ENCODE measurements at places on chromosomes 3 and 15.

DNA sequence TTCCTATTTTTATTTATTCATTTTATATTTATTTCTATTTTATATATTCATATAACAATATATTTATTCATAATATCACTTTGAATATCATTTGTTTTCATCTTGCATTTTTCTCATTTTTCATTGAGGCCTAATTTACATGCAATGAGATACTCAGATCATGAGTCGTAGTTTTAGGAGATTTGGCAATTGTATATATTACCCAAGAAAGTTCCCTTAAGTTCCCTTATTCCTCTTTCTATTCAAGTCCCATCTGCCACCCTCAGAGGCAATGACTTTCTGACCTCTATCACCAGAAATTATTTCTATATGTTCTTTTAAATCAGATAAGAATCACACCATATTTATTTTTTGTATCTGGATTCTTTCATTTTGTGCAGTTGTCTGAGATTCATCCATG, 329.1 kb upstream of the TPRG1 start:
- no peak for DNase-seq

DNA sequence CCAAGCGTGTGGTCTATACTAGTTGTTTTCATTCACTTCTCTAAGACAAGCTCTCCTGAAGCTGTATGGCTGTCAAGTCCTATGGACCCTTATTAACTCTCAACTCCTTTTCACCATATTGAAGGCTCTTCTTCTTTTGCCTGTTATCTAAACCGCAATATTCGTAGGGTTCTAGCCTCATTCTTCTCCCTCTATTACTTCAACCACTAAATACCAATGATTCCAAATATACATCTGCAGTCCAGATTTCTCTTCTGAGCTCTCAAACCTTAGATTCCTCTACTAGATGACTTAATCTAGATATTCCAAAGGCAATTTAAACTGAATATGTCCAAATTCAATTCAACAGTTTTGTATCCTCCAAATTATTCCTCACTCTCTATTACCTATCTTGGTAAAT, 24.6 kb downstream of the AQR start:
- no peak for DNase-seq

GRCh38 chr3:183878071-183878470, 6.6 kb downstream of the PARL start:
- no peak for DNase-seq

GRCh38 chr3:37974121-37975083, 16.2 kb upstream of the VILL start:
- no peak for DNase-seq

- no peak for DNase-seq
Observed at GRCh38 chr3:96331341-96331740, 483.1 kb upstream of the EPHA6 start.

DNA sequence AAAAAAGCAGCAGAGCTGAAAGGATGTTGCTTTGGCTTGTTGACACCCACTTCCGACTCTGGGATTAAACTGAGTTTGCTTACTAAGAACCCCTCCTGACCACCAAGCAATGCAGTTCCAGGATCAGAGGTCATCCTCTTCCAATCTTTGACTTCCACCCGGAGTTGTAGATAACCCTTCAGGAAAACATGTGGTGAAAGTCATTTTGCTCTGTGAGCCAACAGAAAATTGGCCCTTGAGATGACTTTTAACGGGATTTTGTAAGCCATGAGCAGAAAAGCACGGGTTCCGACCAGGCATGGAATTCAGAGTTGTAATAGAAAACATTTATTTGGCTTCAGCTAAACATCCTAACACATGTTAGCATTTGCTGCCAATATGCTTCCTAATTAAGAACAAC, 171.6 kb upstream of the NR2F2 start:
- DNase-seq, result no peak

GRCh38 chr3:146187334-146187950, 26.5 kb upstream of the PLOD2 start:
- no peak for DNase-seq

DNA sequence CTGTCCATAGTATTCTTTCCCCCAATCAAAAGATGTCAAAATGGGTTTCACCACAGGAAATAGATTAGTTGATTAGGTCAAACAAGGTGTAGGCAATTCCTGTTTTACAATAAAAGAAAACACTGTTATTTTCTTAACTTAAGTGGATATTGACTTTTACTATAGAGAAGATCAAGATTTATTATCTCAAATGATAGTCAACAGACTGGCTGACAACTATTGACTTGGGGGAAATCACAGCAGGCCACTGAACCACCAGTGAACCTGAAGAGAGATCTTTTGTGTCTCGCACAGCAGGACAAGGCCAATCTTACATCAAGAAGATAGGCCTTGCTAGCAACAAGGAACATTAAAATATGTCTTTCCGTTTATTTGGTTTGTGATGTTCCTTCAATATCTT, 1187.6 kb downstream of the SI start:
- DNase-seq, result no peak

GRCh38 chr3:141905129-141905528, 28.7 kb downstream of the ATP1B3 start:
- no peak for DNase-seq

DNA sequence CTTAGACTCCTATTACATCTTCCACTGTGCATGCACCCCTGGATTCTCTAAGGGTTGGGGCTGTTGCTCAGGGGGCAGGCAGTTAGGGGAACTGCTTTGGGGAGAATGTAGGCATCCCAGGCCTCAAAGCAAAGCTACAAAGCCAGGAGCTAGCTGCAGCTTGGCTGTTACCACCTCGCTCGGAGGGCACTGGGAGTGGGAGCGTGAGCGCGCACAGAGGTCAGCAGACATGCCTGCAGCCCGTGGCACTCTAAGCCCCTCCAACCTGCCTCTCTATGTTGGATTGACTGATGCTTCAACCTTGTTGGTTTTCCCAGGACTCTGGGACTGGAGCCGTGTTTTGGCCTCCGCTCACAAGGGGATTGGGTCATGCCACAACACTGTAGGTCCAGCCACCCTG, 69.8 kb downstream of the CPN2 start:
- DNase-seq, result no peak

DNA sequence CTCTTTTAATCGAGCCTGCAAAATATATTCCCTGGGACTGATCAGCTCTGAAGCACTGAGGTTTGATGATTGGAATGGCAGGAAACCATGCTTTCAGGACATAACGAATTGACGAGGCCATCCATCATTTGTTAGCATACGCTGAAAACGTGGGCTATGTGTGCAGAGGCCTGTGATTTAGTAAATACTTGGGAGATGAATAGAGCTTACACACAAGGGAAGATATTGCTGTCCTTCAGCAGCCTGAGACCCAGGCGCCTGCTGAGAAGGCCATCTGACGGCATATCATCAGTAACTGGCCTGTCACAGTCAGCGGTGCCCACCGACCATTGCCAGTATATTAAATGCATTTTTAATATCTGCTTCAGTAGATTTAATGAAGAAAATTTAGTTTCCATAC, 16.2 kb downstream of the CDIN1 start:
- no peak for DNase-seq

- DNase-seq, result no peak
Observed at GRCh38 chr3:197462808-197463207, 93.0 kb downstream of the BDH1 start.

DNA sequence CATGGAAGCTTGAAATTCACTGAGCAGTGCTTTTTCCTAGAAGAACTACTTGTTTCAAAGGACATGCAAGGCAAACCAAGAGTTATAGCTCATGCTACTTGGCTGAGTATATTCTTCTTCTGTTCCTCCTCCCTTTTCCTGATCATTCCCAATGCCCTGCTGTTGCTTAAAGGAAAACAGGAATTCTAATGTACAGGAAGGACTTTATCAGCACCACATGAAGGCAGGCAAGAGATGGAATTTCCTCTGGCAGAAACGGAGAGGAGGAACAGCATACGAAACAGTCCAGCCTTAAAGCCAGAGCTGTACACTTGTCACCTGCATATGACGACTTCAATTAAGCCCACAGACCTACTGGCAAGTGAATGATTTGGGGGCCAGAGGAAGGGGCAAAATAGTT, 15.7 kb downstream of the MEIS2 start:
- DNase-seq, result no peak

- DNase-seq, result no peak
Observed at GRCh38 chr3:114834175-114834940, 312.7 kb downstream of the ZBTB20 start.

Measured in SK-N-MC (cell line).